Stimulated activated CD4-positive, alpha-beta T cell treated with anti-CD3 and anti-CD28 coated beads, Interleukin-4, amount 100 ng/mL, for 48 hours (primary cell): ENCODE measurements at places on chromosomes 1 and 21.

GRCh38 chr1:193767886-193768285 is 581.5 kb upstream of the B3GALT2 start:
- DNase-seq: no peak

GRCh38 chr1:228081578-228082213 is 812 bp upstream of the ARF1 start:
- DNase-seq: no peak

DNA sequence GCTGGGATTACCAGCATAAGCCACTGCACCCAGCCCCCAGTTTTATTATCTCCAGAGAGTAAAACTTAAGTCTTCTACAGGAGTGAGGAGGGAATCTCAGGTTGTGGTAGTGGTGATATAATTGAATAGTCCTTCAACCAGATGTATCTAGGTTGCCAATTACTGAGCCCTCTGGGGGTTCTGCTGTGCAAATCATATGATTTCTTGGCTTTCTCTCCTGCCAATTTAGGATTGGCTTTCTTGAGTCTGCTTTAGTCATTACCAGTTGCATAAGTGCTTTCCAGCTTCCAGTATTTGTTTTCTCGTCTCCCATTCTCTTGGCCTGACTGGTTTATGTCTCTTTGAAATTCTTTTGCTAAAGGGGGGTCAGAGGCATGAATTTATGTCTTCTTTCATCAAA is 11.1 kb downstream of the CPT2 start:
- no peak for DNase-seq

- no peak for DNase-seq
Observed at GRCh38 chr1:181632492-181632891, 149.2 kb downstream of the CACNA1E start.
